Esophagus squamous epithelium (tissue), 5 donors: ENCODE measurements at places on chromosomes 4 and X. TPM values are rescaled to one million over a fixed set of nuclear protein-coding genes. Genes with fewer than 3 reads are reported as not detected.
A peak's percentile ranks its signal among the peaks of the same experiment; 100 is the strongest.

C4orf51 gene
- total RNA-seq: not detected

DNA sequence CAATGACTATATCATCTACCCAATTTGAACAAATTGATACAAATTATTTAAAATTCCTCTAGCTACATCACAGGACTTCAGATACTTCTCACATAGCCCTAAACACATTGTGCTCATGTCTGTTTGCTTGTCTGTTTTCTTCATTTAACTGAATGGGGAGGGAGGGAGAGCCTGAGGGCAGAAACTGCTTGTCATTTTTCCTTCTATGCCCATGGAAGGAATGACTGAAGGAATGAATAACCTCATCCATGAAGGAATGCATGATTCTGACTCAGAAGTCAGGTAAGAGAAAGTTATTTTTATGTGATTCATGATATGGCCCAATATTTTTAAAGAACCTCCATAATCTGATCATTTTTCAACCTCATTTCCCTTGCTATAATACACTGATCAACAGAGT is 418.0 kb upstream of the PITX2 start:
- no peak for DNase-seq

RAB40AL gene
- total RNA-seq: 0.42 TPM

- DNase-seq: no peak
Observed at GRCh38 chr4:36467670-36468069, 186.3 kb downstream of the DTHD1 start.

ASMT gene
- not detected for total RNA-seq

DNA sequence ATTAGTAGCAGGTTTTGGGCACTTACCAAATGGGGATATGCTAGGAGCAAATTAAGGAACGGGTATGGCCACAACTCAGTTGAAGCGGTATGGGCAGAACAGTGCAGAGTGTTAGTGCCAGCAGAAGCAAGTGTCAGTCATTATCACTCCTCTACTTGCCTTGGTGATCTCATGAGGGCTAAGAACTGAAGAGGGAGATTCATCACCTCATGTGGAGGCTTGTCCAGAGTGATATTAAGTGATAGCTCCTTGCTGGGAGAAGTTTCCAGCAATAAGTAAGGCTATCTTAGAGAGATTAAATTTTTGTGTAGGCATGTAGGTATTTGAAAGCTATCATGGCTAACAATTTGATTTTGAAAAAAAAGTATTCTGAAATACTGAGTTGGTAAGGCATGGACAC is 615.4 kb upstream of the SMIM31 start:
- no peak for DNase-seq

- DNase-seq: no peak
Observed at GRCh38 chr4:37757761-37758160, 68.7 kb upstream of the PGM2 start.

GRCh38 chr4:3177905-3178304 is 71.1 kb upstream of the MSANTD1 start:
- no peak for DNase-seq

- peak; percentile 31 for DNase-seq
Observed at GRCh38 chr4:152679414-152680281, at the start of gene TMEM154. TMEM154 (minus strand) TSS chr4:152679997; CDS start chr4:152679933, 64 bp downstream.

PRRG3 gene
- total RNA-seq: not detected

DNA sequence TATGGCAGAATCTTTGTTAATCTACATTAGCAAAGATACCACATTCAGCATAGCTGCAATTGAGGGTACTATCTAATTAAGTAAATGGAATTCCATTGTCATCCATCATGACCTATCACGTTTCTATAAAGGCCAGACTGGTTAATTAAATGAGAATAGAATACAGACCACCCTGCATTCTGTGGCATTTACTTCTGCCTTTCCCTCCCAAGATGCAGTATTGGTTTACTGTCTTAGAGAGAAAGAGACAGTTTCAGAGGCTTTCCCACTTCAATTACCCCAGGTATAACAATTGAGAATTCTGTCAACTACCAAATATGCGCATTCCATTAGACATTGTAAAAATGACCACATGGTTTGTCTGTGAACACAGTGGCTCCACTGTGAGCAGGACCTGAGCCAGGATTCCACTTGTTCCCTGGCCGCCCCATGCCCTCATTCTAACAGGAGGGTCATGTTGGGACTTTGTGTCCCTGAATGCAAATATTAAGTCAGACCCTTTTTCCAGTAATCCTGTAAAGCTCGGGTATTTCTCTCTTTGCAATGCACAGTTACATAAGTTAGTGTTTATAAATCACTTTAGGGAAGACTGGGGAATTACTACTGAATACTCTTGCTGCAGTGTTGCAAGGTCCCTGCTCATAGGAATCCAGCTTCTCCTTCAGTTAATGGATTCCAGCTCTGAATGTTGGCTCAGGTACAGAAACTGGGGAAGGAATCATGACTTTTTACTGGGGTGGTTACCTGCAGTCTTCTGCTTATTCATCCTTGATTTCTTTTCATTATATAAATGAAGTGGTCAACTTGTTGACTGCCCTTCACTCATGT is 261.0 kb downstream of the PDGFC start:
- no peak for DNase-seq

FAAH2 gene
- 11.3 TPM for total RNA-seq

IQCM gene
- not detected for total RNA-seq

DNA sequence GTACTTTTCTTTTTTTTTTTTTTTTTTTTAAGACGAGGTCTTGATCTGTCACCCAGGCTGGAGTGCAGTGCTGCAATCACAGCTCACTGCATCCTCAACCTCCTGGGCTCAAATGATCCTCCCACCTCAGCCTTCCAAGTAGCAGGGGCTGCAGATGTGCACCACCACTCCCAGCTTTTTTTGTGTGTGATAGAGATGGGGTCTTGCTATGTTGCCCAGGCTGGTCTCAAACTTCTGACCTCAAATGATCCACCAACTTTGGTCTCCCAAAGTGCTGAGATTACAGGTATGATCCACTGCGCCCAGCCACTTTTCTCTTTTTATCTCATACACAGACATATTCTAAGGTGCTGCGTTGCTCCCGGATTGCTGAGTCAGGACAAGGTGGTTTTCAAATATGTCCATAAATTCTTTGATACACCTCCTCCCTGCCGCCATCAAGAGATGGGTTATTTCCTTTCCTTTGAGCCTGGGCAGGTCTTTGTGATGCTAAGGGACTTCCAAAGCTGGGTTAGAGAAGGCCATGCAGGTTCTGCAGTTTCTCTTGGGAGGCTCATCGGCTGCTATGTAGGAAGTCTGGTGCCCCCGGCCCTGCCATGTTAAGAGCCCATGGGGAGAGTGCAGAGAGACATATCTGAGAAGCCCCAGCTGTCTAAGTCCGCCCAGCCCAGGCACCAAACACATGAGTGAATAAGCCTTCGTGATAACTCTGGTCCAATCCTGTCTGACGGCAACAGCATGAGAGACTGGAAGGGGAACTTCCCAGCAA is 8.4 kb upstream of the PLA2G12A start:
- DNase-seq: no peak

DNA sequence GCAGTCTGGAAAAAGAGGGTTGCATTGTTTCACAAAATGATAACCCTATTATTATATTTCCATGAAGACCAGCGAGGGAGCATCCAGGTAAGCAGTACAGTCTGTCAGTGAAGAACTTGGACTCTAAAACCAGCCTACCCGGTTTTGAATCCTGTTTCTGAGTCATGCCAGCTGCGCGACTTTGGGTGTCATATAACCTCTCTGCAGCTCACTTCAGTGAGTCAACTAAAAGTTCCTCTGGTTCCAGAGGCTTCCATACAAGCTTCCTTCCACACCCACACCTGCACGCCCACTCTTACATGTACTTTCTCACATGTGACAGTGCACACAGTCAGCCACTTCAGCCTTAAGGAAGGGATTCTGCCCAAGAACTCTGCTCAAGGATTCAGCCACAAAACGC is 49.8 kb upstream of the PRPS2 start:
- DNase-seq: no peak

GRCh38 chrX:100928660-100929613 is at the start of gene XKRX:
XKRX (minus strand) TSS chrX:100928917; CDS start chrX:100928304, 613 bp downstream.
- no peak for DNase-seq

DNA sequence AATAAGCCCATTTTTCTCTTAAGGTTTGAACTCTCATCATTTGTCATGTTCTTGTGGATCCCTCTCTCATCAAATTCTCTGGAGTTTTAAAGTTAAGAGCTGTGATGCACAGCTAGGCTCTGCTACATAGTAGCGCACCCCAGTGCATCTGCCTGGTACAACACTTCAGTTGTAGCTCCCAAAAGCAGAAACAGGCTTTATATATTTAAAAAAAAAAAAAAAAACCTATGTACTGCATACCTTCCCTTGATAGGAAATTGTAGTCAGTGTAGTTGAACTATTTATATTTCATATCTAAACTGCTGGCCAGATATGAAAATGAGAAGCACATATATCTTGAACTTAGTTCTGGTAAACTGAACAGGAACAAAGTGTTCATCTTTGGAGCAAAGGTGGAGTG is 131.4 kb downstream of the KLHL13 start:
- DNase-seq: no peak

DNA sequence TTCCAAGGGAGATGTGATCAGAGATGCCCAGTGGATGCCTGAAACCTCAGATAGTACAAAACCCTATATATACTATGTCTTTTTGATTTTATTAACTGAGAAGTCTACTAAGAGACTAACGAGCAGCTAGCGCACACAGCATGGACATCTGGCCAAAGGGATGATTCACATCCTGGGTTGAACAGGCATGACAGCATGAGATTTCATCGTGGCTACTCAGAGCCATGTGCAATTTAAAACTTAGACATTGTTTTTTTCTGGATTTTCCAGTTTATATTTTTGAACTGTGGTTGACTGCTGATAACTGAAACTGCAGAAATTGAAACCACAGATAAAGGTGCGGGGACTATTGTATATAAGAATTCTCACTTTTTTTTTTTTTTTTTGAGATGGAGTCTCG is 2252.9 kb upstream of the AGA start:
- no peak for DNase-seq

GRCh38 chr4:55011761-55012160 is 113.6 kb downstream of the KDR start:
- DNase-seq: no peak
